Right atrium auricular region (tissue), 2 donors: ENCODE measurements at places on chromosomes 7 and 10.
A peak's percentile ranks its signal among the peaks of the same experiment; 100 is the strongest.

GRCh38 chr10:126580873-126581647 lies 89.4 kb downstream of the C10orf90 start:
- DNase-seq, result no peak

DNA sequence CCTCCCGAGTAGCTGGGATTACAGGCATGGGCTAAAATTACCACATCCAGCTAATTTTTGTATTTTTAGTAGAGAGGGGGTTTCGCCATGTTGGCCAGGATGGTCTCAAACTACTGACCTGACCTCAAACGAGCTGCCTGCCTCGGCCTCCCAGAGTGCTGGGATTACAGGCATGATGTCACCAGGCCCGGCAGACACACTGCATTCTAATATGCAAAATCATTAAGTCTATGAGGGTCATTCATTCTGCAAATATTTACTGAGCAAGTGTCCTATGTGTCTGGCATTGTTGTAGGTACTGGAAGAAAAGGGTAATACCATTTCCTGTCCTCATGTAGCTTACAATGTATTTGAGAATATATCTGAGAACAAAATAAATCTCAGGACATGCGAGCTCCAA lies 2.7 kb downstream of the PUS7 start:
- DNase-seq, result no peak

GRCh38 chr10:126208726-126209302 lies 179.5 kb downstream of the ADAM12 start:
- DNase-seq, result no peak

- DNase-seq, result no peak
Measured at GRCh38 chr10:77922055-77922454, 4.5 kb downstream of the DLG5 start.

GRCh38 chr7:32588657-32589056 lies 93.4 kb downstream of the AVL9 start:
- DNase-seq, result no peak

DNA sequence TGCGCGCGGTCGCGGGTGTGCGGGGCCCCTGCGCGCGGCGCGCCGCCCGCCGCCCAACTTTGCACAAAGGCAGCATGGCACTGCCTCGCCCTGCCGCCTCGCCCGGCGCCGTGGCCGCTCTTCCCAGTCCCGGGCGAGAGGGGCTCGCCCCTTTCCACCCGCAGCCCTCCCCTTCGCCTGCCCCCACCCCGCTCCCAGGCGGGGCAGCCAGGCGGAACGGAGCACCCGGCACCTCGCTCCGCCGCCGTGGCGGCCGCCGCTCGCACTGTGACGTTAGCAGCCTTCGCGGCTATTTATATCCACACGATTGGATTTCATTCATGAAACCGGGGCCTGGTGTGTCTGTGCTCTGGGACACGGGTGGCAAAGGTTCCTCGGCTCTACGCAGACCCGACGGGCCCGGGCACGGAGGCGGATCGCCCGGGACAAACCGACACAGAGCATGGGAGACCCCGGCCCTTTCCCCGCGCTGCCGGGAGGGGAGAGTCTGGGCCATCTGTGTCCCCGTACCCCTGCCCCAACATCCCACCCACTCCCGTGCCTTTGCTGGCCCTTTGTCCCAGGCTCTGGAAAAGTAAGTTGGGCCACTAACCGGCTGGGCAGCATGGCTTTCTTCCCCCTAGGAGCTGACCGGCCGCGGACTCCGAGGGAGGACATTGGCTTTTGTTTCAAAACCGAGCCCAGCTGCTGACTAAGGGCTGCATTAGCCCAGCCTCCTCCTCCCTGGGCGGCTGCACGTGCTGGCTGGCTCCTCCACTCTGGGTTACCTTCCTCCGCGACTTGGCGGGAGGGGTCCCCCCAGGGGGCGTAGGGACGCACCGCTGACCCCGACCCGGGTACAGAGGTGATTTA lies at the start of gene RHOBTB1:
Gene RHOBTB1, minus strand, starts transcription at position 128 of the 852 bp plus-strand sequence. CDS start 32,643 bp downstream, outside the sequence.
- peak; percentile 87 for DNase-seq

DNA sequence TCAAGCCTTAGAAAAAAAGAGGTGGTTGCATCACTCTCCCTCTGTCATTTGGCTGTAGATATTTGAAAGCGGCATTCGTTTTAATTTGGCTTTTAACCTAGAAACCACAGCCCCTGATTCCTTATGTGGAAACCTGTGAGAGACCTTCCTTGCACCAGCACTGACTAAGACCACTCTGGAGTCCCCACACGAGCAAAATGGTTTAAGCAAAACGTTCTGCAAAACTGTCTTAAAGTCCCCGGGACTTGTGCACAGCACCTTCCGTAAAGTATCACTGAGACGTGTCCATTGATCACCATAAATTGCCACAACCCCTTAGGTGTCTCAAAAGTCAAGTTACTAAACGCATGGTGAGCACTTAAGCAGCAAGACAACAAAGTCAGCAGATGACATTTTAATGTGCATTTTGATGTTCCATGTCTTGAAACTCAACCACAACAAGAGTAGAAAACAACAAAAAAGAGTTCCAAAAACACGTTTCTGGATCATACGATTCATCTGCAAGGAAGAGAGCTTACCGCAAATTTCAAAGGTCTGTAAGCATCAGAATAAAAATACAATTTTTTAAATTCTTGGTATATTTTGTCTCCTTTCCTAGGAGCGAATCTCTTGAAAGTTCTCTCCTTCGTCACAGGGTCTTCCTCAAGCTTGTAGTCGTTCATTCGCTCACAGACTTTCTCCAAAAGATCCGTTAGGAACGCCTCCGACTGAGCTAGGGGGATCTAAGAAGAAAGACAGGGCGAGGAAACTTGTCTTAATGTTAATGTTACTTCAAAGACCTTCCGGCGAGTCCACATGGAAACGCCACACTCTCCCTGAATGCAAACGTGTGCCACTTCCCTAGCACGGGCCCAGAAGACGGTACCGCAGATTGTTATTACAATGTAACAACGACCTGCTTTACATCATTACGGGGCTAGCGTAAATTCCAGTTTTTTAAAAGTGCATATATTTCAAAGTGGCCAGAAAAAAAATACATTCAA lies 37.7 kb downstream of the CNPY1 start:
- DNase-seq, result no peak

DNA sequence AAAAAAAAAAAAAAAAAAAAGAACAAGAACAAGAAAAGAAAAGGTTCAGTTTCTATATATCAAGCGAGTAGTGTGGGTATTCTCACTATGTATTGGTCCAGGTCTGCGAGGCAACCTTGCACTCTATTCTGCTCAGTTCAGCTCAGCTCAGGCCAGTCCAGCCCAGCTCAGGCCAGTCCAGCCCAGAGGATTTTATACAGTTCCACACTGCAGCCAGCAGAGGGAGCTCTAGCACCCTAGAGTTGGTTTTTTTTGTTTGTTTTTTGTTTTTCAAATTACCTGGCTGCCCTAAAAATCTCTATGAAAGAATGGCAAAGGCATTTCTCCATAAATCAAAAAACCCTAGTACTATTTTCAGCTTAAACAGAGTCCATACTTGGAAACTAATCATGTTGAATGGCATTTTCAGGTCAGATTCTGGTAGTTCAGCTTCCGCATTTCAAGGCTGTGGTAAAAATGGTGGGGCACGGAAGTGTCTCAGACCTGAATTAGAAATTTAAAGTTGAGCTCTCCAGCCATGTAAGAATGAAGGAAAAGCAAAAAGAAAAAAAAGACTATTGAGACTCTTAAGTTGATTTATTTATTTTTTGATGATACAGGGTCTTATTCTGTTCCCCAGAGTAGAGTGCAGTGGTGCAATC lies 55.2 kb upstream of the GSDME start:
- no peak for DNase-seq

DNA sequence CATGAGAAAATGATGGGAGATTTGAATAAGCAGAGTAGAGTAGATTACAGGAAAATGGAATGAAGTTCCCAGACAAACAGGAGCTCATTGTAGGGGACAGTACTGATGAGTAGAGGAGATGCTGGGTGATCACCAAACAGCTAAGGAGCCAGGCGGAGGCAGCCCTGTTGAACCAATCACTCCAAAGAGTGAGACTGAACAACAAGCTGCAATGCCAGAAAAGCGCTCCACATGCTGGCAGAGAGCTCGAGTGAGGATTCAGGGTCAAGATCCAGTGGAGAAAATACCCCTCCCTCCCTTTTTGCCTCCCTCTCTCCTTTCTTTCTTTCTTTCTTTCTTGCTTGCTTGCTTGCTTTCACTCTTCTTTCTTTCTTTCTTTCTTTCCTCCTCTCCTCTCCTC lies 133.3 kb downstream of the PFKFB3 start:
- DNase-seq, result no peak

DNA sequence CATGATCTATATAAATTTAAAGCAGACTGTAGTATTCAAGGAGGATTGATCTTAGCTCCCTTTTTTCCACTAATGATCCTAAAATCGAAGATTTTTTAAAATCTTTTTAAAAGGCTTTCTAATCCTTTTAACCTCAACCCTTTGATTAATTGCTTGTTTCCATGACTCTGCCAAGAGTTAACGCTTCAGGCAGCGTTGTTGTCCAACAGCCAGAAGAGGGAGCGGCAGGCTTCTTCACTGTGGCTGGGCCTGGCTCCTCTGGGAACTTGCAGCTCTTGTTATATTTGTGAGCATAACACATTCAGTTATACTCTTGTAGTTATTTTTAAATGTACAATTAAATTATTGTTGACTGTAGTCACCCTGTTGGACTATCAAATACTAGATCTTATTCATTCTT lies 26.3 kb downstream of the CRCP start:
- peak; percentile 82 for DNase-seq

GRCh38 chr7:103791894-103792293 lies 197.6 kb downstream of the RELN start:
- no peak for DNase-seq

DNA sequence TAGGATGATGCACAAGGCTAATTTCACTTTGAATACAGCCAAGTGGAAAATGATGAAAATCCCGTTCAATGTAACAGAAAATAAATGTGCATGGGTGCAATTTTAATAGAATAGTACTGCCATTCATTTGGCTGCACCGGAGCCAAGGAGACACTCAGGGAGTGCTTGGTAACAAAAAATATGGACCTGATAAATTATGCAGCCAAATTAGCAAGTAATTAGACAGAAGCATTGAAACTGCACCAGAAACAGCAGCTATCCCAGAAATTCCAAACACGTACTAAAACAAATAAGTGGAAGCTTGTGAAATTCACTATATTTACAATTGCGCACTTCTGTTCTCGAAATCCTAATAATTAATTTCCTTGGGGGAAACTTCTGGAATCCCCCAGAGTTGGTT lies 31.5 kb downstream of the ST8SIA6 start:
- no peak for DNase-seq

GRCh38 chr7:25006276-25006675 lies 26.3 kb upstream of the OSBPL3 start:
- DNase-seq, result no peak
